ENCODE measurements at places on chromosomes 16 and 17.
A peak's percentile ranks its signal among the peaks of the same experiment; 100 is the strongest.

GRCh38 chr16:24995469-24995868, 19.7 kb downstream of the ARHGAP17 start:
- DNase-seq, result no peak
- H3K4me1 ChIP-seq, result peaks cover 79% of the 10 kb centered on the region
- peak overlapping the region; percentile 29 for H3K27ac ChIP-seq
- no peaks in the 10 kb centered on the region for H3K27me3 ChIP-seq
- H3K36me3 ChIP-seq, result no peaks in the 10 kb centered on the region

DNA sequence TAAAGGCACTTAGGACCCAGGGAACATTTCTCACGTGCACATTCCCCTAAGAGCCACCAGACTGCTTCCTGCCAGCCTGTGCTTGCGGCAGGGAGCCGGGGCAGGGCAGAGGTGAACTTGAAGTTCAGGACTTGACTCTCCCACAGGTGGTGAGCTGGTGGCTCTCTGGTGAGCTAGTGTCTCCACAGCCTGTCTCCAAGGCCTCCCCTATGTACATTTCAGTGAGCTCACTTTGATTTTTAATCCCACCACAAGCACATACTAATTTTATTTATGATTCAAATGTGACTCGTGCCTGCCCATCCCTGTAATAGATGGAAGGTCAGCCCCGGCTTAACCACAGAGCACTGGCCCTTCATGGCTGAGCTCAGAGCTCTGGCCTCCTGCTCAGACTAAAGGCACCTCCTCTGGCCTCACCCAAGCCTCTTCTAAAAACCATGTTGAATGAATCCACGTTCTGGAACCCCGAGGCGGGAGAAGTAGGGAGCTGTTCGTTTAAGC, 9.2 kb downstream of the SNN start:
- no peak for DNase-seq
- H3K4me3 ChIP-seq, result no peak overlapping the region
- no peaks in the 10 kb centered on the region for H3K27me3 ChIP-seq
- H3K4me1 ChIP-seq, result peaks cover 95% of the 10 kb centered on the region

- peaks cover 94% of the 10 kb centered on the region for H3K4me1 ChIP-seq
- peak; percentile 18 for DNase-seq
- no peak overlapping the region for H3K4me3 ChIP-seq
- no peak overlapping the region for H3K27ac ChIP-seq
- no peaks in the 10 kb centered on the region for H3K36me3 ChIP-seq
- no peaks in the 10 kb centered on the region for H3K27me3 ChIP-seq
Measured at GRCh38 chr17:82235775-82236141, 6.9 kb downstream of the SLC16A3 start.

GRCh38 chr17:76982408-76983074, 114.3 kb downstream of the MGAT5B start:
- no peaks in the 10 kb centered on the region for H3K4me1 ChIP-seq
- peaks cover 19% of the 10 kb centered on the region for H3K27me3 ChIP-seq
- no peak overlapping the region for H3K4me3 ChIP-seq
- H3K36me3 ChIP-seq, result no peaks in the 10 kb centered on the region
